ENCODE measurements at places on chromosomes 2 and 18.

DNA sequence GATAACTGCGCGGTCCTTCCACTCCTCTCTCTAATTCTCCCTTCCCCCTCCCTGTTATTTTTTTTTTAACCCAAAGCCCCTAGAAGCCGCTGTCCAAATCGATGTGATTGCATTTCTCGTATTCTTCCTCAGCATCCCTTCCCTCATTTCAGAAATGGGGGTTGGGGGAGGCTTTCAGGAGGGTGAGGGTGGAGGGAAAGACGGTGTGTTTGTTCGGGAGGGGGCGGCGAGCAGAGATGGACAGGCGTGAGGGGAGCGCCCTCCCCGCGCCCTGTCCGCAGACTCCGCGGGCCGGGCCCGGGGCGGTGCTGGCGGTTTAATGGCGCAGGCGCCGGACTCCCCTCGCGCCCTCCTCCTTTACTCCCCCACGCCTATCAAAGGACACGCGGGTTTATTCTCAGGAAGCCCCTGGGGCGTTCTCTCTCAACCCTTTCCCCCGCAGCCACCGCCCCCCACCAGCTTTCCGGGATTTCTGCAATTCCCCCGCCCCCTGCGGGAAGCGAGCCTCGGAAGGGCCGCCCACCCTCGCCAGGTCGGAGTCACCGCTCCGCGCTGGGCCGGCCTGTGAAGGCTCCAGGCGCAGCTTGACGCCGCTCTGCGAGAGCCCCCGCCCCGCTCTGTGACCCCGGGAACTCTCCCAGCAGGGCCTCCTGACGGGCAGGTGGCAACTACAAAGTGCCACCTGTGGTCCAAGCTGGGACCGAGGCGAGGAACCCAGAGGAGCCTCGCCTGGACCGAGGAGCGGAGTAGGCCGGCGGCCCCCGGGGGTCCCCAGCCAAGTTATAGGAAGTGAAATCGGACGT is 981 bp downstream of the ST8SIA3 start:
- no peak for DNase-seq

DNA sequence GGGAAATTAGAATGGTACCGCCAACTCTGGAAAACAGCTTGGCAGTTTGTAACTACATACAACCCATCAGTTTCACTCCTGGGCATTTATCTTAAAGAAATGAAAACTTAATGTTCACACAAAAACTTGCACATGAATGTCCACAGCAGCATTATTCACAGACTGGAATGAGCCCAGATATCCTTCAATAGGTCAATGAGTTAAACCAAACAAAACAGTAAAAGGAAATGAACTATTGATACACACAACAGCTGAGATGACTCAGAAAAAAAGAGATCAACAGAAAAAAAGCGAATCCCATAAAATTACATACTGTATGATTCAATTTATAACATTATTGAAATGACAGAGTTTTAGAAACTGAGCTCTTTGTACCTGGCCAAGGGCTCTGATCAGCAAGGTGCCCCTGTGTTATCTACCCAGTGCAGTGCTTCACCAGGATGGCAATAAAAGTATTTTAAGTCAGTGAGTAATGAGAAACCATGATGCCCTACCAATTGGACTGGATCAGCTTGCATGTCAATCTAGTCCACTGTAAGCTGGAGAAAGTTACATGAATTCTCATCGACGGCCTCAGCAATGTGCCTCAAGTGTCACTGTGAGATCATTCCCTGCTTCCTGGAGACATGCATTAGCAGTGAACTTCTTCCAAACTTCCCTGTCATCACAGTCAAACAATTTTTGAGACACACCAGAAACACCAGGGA is 21.9 kb downstream of the TMEM237 start:
- DNase-seq: no peak

DNA sequence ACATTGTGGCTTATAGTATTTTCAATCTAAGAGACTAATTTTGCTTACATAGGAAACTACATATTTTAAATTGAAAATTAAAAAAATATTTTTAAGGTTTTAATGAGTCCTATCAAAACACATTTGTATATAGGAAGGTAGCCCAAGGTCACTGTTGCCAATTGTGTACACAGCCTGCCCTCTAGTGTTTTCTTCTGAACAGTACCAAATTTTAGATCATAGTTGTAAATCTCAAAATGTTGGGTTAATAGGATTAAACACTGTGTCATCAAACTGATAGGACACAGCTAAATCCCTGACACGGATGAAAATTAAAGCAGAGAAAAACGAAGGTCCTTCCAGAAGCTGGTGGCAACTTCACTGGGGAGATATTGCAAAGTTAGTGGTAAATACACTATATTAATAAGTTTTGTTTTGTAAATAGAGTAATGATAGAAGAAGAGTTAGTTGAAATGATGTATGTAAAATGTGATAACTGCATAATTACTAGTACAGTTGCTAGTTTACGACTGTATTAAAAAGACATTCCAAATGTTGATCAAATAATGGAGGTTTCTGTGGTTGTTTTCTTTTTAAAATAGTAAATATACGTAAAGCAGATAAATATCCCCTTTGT is 19.7 kb downstream of the CLUL1 start:
- no peak for DNase-seq

DNA sequence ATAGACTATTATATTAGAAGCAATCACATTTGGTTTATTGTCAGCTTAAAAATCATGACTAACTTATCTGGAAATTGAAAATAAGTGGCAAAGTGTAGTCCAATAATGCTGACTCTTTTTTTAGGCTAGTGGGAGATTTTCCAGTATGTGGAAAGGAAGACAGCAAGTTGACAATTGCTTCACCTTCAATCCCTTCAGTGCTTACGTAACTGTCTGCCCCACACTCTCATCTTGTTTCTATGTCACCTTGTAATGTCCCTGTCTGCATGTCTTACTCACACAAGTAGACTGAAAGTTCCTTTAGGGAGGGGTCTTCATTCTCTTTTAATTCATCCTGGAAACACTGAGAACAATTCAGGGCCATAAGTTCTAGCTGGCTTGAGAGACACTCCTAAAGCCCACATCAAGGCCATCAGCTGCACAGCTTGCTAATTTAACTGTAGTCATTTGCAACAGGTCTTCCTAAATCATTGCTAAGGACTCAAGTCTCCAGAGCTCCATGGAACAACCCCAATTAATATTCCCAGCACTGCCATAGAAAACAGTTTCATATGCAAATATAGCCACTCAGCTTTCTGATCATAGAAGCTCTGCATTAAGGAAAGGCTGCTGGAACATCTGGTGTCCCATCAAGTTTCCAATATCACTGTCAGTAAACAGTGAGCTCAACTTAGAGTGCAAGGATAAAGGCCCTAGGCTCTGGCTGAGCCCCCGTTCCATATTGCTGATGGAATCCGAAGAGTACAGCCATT is 230.5 kb downstream of the ETAA1 start:
- no peak for DNase-seq

DNA sequence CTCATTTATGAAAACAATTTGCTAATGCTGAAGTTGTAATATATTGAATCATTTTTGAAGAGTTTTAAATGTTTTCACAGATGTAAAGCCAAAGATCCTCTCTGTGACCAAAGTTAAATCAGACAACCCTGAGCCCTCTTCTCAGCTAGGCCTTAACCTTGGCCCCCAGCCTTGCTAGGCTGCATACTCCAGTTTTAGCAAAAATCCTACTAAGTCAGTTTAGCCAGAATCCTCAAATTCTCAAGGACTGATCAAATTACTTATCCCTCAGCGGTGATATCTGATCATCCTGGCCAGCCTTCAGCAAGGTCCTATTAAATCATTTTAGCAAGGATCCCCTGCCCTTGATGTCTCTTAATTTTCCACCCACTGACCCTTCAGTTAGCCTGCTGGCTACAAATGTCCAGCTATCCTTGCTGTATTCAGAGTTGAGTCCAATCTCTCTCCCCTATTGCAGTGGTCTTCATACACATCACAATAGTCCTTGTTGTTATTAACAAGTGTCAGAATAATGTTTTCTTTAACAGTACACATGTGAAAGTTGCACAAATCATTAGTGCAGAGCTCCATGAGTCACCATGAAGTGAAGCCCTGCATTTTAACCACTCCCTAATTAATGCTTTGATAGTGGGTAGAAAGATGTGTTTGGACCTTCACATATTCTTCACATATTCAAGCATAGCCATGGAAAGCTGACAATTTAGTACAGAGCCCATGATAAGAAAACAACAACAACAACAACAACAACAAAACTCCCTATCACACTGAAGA is 206.4 kb downstream of the NBAS start:
- DNase-seq: no peak

DNA sequence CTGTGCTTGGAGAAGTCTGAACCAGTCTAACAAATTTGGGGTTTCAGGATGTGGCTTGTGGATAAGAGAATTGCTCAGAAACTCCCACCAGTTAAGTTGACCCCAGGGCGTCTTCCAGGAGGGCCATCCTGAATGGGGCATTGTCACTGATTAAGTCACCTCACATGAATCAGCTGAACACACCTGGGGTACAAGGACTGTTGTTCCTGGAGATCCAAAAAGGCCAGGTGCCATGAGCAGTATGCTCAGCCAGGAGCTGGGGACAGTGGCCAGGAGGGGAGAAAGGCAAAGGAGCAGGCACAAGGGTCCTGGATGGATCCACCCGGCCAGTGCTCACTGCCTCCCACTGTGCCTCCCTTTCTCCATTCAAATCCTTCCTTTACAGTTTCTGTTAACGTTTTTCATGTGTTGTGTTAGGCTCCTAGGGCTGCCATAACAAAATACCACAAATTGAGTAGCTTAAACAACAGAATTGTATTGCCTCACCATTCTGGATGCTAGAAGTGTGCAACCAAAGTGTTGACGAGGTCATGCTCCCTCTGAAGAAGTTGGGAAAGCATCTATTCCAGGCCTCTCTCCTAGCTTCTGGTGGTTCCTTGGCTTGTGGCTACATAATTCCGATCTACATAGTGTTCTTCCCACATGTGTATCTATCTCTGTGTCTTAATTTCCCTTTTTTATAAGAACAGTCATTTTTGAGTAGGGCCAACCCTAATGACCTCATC is 33.4 kb downstream of the TRABD2A start:
- DNase-seq: no peak

- DNase-seq: no peak
These were observed 105.7 kb upstream of the KCTD1 start for GRCh38 chr18:26653943-26654615.

GRCh38 chr18:11999429-11999828 is 18.1 kb downstream of the IMPA2 start:
- no peak for DNase-seq

DNA sequence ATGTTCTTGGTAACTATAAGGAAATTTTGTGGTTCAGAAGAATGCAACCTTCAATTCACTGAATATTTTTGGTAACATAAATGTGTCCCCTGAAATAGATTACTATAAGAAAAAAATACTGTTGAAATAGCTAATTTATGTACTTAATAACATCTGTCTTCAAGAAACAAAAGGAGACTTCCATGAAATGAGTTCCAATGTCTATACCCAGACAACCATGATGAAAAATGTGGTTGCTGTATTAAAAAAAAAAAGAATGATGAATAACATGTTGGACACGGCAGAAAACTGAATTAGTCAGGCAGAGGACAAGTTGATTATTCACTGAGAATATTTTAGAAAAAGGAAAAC is 98.5 kb downstream of the TACR1 start:
- no peak for DNase-seq

- no peak for DNase-seq
These were observed 872.2 kb upstream of the NXPH2 start for GRCh38 chr2:139652385-139652784.

- DNase-seq: no peak
These were observed 20.7 kb upstream of the OSBPL6 start for GRCh38 chr2:178173657-178174056.

- DNase-seq: no peak
These were observed 155.0 kb downstream of the EIPR1 start for GRCh38 chr2:3222636-3223035.

DNA sequence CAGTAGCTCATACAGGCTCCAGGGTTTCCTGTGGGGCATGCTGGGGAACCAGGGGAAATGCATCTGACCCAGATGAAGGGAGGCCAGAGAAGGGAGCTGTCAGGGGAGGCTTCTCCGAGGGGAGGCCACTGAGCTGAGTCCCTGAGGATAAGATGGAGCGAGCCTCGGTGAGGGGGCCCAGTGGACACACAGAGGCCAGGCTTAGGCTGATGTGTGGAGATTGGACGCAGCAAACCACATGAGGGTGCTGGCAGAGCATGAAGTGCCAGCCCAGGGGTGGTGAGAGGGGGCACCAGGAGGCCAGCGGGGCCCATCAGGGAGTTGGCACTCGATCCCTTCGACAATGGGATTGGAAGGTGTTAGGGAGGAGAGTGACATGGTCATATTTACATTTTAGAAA is 235.0 kb downstream of the KLHL29 start:
- DNase-seq: no peak

- DNase-seq: no peak
These were observed 42.4 kb upstream of the COL5A2 start for GRCh38 chr2:189221811-189222467.

DNA sequence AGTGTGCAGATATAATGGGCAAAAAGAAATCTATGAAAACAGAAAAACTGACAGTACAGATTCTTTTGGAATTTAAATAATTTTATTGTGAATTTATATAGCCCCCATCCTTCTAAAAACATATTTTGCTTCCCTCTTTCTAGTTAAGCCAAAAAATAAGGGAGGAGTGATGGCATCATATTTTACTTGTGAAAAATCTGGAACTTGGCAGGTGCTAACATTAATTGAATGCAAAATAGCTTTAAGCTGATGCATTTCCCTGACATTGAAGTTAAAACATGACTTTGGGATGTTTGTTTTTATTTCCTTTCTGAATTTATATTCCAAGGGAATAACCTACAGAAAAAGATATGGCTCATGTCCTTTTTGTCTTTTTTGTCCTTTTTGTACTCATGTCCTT is 82.6 kb upstream of the RBM44 start:
- no peak for DNase-seq

DNA sequence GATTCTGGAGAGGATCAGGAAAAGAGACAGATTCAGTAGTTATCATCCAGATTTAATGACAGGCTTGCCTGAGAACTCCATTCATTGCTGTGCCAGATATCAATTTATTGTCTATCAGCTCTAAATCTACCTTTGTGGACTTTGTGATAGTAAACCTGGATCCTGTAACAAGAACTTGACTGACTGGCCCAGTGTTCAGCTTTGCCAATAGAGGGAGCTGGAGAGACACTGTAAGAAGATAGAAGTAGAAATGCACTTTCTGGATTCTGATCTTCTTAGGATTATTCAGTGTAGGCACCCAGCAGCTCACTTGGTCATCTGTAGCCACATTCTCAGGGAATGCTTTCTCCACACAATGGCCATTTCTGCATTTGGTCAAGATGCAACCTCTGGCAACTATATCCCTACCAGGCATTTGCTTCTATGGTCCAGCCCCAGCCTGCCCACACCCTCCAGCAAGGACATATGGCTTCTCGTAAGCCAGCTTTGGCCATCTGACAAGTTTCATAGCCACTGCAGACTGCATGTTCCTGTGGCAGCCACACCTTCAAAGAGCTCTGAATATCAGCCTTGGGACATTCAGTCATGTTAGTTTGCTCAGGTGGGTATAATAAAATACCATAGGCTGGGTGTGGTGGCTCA is 6.1 kb upstream of the SERPINB8 start:
- DNase-seq: no peak

DNA sequence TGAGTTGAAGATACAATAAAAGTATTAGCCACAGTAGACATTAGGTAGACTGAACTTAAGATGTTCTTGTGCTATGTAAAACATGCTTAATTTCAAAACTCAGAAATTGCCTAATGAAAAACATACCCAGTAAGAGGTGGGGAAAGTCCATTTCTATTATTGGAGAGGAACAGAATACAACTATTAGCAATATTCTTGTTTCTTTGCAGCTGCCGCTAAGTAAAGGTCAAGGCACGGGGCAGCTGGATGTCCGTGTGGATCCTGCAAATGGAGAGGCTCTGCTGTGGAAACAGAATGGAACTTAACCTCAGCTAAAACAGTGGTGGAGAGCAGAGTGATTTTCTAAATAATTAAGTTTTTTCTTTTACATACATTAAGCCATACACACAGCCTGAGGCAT is 139.2 kb upstream of the ARHGAP28 start:
- DNase-seq: no peak
